Activated effector memory CD4-positive, alpha-beta T cell treated with Interleukin-2 at 50 U/mL for 16 hours (primary cell): ENCODE measurements at places on chromosomes 1 and 21.

- DNase-seq: no peak
Observed at GRCh38 chr1:1359664-1360468, 1.5 kb upstream of the MXRA8 start.

DNA sequence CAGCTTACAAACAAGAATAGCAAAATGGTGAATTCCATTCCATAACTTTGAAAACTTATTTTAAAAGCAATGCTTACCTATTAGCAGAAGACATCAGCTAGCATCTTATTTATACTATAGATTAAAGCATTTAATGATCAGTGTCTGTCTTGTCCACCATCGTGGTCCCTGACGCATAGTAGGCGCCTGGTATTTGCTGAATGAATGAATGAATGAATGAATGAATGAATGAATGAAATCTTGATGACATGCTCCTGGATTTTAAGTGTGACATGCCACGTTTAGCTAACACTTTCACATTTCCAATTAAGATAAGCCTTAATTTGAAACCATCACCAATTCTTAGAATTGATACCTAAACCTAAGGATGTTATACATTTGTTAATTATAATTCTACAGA is 39.9 kb downstream of the COP1 start:
- no peak for DNase-seq

DNA sequence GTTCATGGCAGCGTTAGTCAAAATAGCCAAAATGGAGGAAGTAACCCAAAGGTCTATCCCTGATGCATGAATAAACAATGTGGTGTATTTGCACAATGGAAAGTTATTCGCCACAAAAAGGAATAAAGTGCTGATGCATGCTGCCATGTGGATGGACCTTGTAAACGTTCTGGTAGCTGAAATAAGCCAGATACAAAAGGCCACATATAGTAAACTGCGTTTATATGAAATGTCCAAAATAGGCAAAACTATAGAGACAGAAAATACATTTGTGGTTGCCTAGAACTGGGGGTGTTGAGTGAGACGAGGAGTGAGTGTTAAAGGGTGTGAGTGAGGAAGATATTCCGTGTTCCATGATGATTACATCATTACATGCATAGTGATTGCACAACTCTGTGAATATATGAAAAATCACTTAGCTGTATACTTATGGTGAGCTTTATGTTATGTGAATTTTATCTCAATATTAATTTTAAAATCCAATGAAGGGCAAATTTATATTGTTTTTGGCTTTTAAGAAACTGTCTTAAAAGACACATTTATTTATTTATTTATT is 321.3 kb downstream of the KIF26B start:
- no peak for DNase-seq

DNA sequence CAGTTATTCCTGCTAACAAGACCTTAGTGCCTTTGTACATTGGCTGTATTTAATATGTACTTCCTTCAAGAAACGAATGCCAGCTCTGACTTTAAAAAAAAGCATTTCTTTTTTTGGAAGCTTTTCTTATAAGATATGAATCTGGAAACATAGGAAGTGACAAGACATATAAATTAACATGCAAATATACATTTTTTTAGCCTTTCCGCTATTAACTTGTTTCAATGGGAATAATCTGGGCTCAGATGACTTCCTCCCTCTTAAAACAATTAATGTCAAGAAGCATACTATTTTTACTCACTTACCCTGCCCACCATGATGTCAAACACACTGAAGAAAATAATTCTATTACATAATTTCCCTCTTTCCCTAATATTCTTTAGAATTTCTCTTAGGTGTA is 1.4 kb downstream of the DENND1B start:
- no peak for DNase-seq

- DNase-seq: no peak
Observed at GRCh38 chr21:24955275-24955961, 651.9 kb downstream of the MRPL39 start.

DNA sequence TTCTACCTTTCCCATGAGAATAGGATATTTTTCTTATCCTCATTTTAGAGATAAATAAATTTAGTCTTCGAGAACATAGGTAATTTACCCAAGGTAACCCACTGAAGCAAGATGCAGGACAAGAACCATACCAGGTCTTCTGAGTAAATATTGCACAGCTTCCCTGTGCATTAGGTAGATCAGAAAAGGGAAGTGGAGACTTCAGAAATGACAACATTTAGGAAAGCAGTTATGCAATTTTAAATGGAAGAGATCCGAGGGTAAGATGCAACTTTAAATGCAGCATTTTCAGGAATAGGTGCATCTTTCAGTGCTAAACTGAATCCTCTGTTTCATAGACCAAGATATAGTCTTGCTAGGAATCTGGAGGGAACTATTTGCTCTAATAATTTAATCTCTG is 206.4 kb upstream of the SGIP1 start:
- no peak for DNase-seq

- DNase-seq: no peak
Observed at GRCh38 chr1:91809317-91809716, 76.6 kb downstream of the TGFBR3 start.

DNA sequence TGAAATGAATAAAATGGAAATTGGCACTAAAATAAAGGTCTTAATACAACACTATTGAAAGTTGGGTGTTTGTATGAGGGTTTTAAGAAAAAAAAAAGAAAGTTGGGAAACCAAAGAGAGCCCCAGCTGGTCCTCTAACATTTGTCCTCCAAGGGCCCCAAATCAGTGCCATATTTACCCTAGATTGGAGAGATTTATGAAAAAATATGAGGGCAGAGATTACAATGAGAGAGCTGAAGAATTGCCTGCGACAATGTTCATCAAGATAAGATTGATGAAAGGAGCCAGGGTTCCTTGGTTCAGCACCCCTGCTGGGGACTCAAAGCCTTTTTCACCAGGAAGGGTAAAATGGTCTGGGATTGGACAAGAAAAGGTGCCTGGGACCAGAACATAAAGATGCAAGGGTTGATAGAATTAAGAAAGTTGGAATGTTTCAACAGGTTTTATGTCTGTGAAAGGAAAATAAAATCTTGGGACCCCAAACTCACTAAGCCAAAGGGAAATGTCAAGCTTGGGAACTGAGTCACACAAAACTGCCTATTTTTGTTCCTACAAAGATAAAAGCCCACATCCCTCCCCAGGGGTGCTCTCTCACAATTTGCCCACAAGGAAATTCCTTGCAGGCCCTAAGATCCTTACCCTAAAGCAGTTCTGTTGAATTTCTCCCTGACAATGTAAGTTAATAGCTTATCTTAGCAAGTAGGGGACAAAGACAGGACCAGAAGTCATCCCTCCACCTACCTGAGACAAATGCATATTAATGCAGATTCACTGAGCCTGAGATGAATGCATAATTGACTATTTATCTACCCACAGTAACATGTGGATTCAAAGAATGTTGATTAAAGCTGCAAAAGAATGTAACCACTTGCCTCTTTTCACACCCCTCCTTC is 26.8 kb downstream of the CBR1 start:
- no peak for DNase-seq

DNA sequence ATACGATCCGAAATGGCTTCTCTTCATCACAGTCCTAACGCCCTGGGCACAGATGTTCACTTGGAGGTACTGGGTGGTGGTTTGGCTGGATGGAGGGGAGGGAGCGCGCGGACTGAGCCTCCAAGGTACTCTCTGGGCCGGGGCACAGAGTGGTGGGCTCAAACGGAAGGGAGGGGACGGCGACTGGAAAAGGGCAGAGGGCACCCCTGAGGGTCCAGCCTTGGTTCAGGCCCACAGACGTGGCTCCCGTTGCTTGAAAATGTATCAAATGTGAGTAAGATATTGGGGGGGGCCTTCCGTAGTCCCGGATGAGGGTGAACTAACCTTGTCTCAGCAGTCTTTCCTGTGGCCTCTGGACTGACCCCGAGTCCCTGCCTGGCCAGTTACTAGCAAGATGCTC is 463 bp downstream of the IL12RB2 start:
- DNase-seq: no peak

DNA sequence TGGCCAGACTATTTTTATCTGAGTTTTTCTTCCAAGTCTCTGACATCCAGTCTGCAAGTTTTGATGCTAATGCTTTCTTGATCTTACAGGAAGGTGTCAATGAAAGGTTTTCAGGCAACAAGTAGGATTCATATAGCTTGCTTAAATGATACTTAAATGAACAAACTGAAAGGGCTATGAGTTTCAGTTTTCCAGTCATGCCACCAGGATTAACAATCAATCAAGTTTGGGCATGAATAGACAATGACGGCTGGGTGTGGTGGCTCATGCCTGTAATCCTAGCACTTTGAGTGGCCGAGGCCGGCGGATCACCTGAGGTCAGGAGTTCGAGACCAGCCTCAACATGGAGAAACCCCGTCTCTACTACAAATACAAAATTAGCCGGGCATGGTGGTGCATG is 34.3 kb upstream of the SLC16A1 start:
- no peak for DNase-seq

DNA sequence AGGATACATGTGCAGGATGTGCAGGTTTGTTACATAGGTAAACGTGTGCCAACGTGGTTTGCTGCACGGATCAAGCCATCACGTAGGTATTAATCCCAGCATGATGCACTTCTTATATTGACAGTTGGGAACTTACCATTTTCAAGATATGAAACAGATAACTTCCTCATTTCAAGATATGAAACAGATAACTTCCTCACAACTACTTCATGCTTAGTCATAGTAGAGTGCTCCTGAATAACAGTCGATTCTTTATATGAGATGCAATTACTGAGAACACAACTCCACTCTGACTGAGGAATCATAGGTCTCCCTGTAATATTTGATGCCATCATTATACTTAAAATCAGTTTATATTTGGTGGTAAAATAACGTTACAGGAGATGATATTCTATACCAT is 1124.3 kb downstream of the AMY1C start:
- DNase-seq: no peak

- no peak for DNase-seq
Observed at GRCh38 chr21:15408089-15408488, 321.7 kb upstream of the USP25 start.

GRCh38 chr1:35577071-35577998 is 4.2 kb downstream of the TFAP2E start:
- DNase-seq: peak; percentile 61

- DNase-seq: no peak
Observed at GRCh38 chr1:209927466-209927865, 10.6 kb upstream of the SYT14 start.

GRCh38 chr21:41755258-41755933 is 11.5 kb downstream of the RIPK4 start:
- DNase-seq: no peak

- no peak for DNase-seq
Observed at GRCh38 chr1:11215381-11216005, 26.3 kb downstream of the ANGPTL7 start.

DNA sequence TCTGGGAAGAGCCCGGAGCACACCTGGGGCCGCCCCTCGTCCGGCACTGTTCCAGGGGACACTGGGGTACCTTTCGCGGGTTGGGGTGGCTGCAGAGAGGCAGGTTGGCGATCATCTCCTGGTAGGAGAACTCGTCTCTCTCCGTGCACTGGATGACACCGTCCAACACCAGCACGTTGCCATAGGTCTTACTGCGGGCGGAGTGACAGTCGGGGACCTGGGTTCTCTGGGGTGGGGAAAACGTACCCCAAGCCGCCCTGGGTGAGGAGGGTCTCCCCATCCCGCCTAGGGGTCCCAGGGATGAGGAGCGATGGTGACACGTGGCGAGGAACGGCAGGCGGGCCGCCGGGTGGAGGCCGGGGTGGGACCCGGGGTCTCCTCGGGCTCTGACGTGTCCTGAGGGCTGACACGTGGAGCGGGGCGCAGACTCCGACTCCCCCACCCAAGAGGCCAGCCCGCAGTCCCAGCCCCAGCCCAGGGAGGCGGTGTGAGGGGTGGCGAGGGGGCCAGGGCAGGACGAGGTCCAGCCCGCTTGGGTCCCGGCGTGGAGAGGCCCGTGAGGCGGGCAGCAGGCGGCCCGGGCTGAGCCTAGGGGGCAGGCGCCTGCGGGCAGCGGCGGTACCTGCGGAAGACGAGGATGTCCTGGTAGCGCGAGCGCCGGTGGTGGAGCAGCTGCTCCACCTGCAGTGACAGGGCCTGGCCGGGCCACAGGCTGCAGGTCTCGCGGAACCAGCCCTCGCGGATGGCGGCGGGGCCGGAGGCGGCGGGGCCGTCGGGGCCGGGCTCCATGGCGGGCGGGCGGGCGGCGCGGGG is 457 bp downstream of the SRM start:
- no peak for DNase-seq

- DNase-seq: peak; percentile 35
Observed at GRCh38 chr1:25990702-25991395, 7.0 kb downstream of the PAFAH2 start.

GRCh38 chr1:167289966-167290365 is 69.3 kb downstream of the POU2F1 start:
- no peak for DNase-seq

DNA sequence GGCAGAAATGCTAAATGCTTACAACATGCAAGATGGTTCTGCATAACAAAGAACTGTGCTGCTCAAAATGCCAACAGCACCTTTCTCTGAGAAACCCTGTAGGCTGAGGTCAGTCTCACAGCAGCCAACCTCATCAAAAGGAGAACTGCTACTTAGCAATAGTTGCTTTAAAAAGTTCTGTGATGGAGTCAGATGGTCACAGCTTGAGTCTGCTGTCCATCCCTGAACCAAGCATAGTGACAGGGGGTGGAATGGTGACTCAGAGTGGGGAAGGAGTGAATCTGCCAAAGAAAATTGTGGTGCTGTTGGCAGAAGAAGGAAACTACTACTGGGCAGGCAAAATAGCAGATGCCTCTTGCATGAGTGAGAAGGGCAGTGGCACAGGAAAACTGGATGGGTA is 106.0 kb upstream of the FAM78B start:
- DNase-seq: no peak

GRCh38 chr1:228374711-228375577 is 31.7 kb downstream of the TRIM11 start:
- no peak for DNase-seq

DNA sequence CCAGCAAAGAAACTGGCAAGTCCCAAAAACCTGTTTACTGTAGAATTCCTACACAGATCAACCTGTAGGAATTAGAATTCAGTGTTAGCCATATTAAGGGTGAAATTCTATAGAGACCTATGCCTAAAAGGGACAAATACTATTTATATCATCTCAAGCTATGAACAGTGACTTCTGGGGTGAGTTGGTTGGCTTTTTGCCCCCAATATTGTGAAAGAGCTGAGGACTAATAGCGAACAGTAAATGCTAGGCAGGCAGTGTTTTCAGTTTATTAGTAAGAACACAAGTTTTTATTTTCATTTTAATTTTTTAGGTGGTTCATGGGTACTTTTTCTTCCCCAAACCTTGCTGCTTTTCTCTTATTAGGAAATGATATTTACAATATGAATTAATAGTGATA is 15.3 kb downstream of the SLC16A4 start:
- DNase-seq: no peak

GRCh38 chr1:193486671-193487229 is 300.3 kb upstream of the B3GALT2 start:
- DNase-seq: no peak

GRCh38 chr21:14270631-14271030 is 54.7 kb downstream of the RBM11 start:
- no peak for DNase-seq

DNA sequence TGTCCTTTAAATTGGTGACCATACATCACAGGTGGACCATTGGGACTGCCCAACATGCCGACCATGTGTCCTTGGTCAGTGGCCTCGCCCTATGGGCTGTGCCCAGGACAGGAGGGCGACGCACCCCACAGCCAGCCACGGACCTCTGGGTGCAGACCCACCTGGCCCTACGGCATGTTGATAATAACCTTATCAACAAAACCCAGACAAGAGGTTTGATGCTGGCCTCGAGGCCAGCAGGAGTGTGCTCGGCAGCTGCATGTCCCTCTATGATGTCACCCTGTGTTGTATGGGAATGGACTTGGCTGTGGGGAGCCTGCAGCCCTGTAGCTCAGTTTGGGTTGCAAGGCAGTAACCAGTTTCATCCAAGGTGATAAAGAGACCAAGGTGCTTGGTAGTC is 32.1 kb downstream of the SLC37A1 start:
- no peak for DNase-seq
